HS-5 (cell line): ENCODE measurements at places on chromosomes 6 and 20.

GRCh38 chr20:57071283-57071731, 195.1 kb downstream of the BMP7 start:
- DNase-seq = no peak

DNA sequence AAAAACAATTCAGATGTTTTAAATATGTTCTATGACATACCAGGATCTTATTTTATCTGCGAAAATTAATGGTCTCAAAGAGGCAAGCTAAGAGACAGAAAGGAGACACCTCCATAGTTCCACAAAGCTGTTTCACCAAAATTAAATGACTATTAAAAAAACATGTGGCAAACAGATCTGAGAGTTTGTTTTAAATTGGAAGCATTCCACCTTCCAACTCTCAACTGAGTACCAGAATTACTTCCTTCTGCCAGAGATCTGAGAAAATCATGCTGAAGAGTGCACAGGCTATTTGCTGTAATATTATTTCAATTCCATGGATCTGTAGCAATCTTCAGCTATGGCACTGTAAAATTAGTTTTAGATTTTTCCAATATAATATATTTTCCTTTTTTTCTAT, 669.5 kb upstream of the MARCKS start:
- no peak for DNase-seq

DNA sequence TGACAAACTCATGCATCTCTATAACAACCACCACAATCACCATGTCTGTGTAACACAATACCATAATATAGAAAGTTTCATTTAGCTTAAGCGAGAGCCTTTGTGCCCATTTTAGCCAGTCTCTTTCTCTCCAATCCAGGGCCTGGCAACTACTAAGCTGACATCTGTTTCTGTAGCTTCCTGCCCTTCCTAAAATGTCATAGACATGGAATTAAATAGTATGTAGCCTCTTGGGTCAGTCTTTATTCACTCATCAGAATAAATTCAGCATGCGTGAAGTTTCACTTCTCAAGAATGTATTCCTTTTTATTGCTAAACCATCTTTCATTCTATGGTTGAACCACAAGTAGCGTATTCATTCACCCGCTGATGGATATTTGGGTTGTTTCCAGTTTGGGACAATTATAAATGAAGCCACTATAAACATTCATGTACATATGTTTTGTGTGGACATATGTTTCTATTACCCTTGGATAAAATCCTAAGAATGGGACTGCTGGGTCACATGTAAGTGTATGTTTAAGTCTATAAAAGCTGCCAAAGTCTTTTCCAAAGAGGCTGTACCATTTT, 1.7 kb upstream of the TREM2 start:
- no peak for DNase-seq

DNA sequence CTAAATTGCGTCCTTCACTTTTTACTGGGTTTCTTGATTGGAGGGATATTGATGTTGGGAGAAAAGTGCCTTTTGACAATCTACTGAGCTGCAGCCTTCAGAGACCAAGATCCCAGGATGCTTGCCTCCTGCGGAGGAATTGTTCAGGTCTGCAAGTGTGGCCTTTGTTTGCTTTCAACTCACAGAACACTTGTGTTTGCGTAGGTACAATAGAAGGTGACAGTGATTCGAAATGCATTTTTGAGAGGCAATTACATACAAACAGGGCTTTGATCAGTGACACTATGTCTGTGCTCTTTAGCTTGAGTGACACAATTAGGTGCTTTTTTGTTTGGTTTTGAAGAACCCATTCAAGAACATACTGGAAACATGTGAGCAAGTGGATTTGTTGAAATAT, 600.6 kb downstream of the QKI start:
- DNase-seq = no peak

DNA sequence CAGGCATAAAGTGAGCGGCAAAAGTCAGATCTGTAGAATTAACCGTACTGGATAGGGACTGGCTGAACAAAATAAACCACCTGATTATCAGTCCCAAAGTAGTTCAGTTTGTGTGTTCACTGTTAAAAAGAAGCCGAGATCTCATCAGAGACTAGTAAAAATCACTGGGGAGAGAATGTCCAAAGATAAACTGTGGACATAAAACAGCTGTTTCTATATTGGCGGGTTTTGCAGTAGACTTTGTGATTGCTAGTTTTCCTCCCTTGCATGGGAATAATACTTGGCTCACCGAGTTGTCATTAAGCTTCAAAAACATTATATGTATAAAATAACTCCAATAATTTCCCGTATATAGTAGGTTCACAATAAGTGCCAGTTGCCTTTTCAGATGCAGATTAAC, 114.2 kb upstream of the ID4 start:
- DNase-seq = no peak
